SW 1271 (cell line): ENCODE measurements at places on chromosomes 7 and 10.

DNA sequence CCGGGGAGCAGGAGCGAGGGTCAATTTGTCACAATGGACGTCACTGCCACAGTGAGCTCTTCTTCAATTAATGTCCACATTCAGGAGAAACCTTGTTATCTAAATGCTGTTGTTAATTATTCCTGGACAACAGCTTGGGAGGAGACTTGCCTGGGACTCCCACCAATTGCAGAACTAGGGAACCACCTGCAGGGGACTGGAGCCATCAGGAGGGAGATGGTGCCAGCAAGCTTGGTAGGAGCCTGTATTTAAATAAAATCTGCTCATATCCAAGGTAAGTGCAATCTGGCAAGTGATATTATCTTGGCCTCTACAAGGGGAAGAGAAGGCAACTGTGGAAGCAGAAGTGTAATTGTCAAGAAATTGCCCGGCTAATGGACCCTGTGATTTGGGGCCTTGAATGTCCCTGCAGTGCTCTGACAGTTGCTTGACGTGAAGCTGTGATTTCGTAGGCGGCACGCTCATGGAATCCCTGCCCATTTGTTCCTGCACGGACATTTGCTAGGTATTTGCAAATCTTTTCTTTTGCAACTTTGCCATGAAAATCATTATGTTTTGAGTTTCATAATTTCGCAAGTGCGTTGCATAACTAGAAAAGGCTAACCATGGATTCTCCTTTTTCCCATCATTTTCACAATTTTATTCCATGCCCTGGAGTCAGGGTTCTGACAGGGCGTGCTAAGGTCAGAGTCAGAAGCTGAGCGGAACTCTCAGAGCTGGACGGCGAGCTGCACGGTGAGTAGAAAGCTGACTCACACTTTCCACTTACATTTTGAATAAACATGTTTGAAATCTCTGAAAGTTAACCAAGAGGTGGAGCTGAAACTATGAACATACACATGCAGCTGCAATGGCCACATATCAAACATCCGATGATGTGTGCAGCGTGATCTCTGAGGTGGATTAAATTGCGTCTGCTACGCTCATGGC lies 84.9 kb upstream of the TCERG1L start:
- no peak for DNase-seq

GRCh38 chr7:35758421-35758820 lies 42.4 kb upstream of the SEPTIN7 start:
- no peak for DNase-seq

DNA sequence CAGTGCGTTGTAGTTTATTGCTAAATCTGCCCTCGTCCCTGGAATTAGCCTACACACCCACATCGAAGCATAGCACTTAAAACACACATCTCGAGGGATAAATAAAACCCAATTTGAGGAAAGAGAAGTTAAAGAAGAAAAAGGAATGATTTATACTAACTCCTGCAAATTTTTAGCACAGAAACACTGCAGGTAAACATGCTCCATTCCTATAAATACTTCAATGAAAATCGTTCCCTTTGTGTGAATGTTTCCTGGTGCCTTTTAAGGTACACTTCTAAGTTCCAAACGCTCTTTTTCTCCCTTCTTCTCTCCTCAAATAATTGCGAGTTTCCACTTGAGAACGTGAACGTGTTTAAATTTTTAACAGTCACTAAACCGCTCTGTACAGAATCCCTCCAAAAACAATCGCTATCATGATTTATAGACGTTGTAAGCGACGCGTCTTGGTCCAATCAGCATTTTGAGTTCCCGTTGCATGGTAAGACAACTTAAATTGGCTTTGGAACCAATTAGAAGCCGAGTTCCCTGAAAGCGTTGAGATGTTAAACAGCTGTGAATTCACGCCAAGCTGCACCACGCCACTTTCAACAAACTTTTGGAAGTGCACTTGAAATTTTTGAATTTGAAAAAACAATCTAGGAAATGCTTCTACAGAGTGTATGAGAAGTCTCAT lies 12.5 kb upstream of the EBLN1 start:
- no peak for DNase-seq

- no peak for DNase-seq
Measured at GRCh38 chr10:60271319-60272040, 118.2 kb downstream of the ANK3 start.

DNA sequence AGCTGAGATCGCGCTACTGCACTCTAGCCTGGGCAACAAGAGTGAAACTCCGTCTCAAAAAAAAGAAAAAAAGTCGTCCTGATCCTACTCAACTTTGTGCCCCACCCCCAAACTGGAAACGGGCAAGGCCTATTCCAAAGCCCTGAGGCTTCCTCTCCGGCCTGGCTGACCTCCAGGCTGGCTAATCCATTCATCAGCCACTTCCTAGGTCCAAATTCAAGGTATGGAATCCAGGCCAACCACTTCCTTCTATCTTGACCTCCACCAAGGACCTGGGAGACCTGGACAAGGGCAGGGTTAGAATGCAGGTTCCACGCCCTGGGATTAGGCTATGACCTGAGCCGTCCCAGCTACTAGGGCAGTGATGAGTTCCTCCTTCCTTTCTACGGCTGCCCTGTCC lies 20.4 kb upstream of the EIF4H start:
- no peak for DNase-seq

DNA sequence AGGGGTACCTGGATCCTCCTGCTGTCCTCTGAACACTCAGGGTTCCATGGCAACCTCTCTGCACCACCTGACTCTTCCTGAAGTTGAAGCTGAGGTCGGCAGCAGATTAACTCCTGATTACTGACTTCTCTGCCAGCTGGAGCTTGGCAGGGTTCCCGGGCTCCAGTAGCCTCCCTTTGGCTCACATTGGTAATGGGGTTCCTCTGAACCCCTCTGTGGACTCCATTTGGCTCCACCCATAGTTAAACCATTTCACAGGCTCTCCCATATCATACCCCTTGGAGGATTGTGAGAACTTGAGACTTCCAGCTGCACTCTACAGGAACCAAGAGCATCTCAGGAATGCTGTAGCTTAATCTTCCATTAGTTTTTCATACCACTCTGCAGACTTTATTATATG lies 292.5 kb downstream of the HDAC9 start:
- DNase-seq, result no peak

DNA sequence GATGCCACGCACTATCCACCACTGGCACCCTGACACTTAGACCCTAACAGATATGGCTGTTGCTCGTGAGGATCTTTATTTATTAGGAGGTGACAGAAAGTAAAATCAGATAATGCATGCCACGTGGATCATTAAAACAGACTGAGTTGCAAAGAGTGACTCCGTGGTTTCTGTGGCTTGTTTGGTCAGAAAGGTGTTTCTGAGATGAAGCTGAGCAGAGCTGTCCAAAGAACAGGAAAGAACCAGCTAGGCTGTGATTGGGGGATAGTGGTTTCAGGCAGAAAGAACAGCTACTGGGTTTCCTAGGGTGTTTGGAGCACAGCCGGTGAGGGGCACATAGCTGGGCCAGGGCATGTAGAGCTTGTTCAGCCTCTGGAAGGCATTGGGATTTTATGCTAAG lies 34.4 kb downstream of the CSGALNACT2 start:
- DNase-seq, result no peak

DNA sequence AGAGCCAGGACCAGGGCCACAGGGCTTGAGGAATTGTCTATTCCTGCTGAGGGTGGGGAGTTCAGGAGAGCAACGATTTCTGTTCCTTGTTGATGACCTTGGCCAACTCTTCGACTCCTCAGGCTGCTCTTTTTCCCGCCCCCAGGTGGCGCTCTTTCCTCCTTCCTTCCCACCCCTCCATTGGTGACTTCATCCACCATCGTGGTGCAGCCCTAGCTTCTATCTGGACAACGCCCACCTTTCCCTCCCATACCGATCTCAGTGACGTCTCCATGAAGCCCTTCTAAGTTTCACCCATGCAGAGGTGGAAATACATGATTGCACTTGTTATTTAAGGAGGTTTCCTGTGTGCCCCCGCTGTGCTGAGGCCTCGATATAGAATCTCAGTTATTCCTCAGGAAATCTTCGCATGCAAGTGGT lies 22.1 kb upstream of the CARD11 start:
- DNase-seq, result peak; percentile 8

DNA sequence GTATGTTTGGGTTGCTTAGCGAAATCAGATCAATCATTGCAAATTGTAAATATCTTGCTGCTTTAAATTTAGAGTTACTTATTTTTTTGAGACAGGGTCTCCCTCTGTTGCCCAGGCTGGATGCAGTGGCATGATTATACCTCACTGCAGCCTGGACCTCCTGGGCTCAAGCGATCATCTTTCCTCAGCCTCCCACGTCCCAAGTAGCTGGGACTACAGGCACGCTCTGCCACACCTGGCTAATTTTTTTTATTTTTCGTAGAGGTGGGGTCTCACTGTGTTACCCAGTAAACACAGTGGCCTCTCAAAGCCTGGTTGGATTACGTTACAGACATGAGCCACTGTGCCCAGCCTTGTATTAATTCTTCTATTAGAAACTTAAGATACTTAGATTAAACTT lies 1.7 kb downstream of the VDAC2 start:
- DNase-seq, result no peak

GRCh38 chr10:26698909-26699308 lies 1.4 kb downstream of the PDSS1 start:
- DNase-seq, result no peak

GRCh38 chr7:47227762-47228177 lies 354.1 kb downstream of the TNS3 start:
- peak; percentile 35 for DNase-seq

- no peak for DNase-seq
Measured at GRCh38 chr7:124996778-124997177, 67.2 kb upstream of the POT1 start.

- DNase-seq, result no peak
Measured at GRCh38 chr10:77005871-77006270, 631.7 kb downstream of the KCNMA1 start.

DNA sequence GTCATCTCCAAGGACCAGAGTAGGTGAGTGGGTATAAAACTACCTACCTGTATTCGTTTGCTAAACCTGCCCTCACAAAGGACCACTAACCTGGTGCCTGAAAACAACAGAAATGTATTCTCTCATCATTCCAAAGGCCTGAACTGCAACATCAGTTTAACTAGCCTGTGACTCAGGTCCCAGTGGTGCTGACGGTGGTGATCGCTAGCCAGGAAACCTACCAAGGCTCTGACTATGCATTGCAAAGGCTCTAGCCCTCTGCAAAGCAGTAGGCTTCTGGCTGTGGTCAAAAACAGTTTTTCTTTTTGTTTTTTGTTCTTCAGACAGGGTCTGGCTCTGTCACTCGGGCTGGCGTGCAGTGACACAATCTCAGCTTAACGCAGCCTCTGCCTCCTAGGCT lies 107.5 kb downstream of the NPTX2 start:
- DNase-seq, result no peak

DNA sequence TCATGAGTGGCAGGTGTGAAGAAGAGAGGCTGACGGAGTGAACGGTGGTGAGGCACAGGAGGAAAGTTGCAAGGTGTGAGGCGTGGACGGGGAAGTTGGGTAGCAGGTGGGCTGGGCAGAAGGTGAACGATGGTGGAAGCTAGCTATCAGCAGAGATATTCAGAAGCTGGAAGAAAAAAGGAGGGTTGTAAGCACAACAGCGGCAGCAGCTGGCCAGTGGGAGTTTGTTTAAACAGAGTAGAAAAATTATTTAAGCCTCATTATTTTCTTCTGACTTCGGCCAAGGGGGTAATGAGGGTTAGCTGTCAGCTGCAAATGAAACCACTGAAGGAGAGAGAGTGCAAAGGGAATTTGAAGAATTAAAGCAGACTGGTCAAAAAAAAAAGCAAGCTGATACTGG lies 62.1 kb upstream of the PRKAR2B start:
- no peak for DNase-seq

- DNase-seq, result no peak
Measured at GRCh38 chr7:135370656-135371055, 137.0 kb downstream of the STRA8 start.

- DNase-seq, result no peak
Measured at GRCh38 chr7:8305625-8306388, 43.8 kb upstream of the ICA1 start.

DNA sequence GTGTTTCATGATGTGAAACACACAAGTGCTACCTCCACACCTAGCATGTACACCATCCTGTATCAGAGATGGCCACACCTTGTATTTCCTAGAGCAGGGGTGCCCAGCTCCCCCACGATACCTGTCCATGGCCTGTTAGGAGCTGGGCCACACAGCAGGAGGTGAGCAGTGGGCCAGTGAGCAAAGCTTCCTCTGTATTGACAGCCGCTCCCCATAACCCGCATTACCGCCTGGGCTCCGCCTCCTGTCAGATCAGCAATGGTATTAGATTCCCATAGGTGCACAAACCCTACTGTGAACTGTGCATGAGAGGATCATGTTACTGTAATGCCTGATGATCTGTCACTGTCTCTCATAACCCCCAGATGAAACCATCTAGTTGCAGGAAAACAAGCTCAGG lies 145.6 kb upstream of the RNF32 start:
- DNase-seq, result no peak

- DNase-seq, result no peak
Measured at GRCh38 chr10:93138113-93138870, 64.6 kb downstream of the CYP26A1 start.

- no peak for DNase-seq
Measured at GRCh38 chr10:114392112-114392835, 12.0 kb downstream of the AFAP1L2 start.

DNA sequence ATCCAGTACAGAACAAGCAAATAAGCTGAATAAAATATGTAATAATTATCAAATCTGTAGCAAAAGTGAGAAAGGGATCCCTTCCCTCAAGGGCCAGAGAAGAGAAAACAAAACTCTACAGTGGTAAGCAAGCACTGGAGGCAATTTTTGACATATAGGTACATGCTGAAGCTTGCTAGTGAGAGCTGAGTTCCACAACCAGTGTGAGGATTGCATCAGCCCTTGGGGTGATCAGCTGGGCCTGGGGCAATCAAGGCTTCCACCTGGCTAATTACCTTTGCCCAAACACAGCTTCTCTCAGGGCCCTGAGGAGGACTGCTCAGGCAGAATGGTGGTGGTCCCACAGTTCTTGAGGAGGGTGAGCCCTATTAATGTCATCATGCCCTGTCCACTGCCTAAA lies 134.4 kb upstream of the DLX6 start:
- DNase-seq, result no peak

GRCh38 chr7:82389876-82390275 lies 53.7 kb downstream of the CACNA2D1 start:
- DNase-seq, result no peak

DNA sequence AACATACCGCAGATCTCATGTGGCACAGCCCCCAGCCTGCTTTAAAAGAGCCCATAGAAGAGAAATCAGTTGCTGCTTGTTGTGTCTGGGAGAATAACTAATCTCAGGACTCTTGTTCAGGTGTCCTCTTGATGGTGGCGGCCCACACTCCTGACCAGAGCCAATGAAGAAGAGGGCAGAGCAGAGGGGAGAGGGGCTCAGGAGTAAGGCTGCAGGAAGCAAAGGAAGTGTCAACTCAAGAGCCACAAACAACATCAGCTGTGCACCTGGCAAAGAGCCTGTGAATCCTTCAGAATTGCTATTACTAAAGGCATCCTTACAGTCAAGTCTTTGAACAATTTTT lies 59.8 kb upstream of the PTN start:
- no peak for DNase-seq
